ENCODE measurements at places on chromosomes 7 and 10.

DNA sequence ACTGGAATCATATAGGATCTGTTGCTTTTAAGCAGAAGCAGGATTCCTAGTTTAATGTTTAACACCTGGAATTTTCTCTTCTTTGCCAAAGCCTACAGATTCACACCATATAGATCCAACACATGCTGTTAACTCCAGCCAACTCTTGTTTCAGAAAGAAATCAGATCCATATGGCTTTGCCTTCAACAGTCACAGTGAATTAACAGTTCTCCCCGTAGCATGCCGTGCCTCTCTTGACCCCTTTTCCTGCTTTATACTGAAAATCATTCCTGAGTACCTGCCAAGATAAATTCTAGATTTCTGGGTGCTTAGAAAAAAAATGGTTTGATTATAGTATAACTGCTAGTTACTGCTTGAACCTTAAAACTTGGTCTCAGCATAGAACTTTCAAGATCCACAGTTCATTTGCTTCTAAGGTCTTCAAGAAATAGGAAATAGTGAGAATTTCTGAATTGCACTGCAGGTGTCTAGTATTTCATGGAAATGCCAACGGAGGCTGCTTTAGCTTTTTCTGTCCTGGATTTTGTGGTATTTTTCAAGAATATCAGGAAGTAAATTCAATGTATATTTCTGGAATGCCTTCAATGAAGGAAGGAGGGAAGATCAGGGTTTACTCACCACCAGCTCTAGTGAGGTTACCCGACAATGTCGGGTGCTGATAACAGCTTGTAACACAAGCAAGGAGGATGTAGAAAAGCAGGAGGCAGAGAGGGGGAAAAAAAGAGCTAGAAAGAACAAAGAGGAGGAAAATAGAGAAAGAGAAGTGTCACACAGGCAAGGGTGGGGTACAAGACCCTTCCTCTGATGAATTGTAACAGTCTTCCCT lies 6.6 kb downstream of the AASS start:
- DNase-seq, result no peak

- no peak for DNase-seq
Measured at GRCh38 chr7:137396051-137396450, 52.5 kb upstream of the PTN start.

DNA sequence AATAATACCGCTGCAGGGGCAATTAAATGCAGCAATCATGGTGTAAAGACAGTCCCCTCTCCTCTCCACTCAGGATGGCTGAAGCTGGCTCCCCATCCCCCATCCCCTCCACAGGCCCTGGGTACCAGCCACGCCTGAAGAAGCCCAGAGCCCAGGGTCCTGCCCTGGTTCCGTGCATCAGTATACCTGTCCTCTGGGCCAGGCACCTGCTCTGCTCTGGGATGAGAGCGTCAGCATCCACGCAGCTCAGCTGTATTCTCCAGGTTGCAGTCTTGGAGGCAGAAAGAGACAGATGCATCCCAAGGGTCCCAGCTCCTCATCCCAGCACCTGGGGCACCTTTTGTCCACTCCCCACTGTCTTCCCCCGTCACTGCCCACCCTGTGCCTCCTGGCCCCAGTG lies 233.8 kb downstream of the TCERG1L start:
- no peak for DNase-seq

DNA sequence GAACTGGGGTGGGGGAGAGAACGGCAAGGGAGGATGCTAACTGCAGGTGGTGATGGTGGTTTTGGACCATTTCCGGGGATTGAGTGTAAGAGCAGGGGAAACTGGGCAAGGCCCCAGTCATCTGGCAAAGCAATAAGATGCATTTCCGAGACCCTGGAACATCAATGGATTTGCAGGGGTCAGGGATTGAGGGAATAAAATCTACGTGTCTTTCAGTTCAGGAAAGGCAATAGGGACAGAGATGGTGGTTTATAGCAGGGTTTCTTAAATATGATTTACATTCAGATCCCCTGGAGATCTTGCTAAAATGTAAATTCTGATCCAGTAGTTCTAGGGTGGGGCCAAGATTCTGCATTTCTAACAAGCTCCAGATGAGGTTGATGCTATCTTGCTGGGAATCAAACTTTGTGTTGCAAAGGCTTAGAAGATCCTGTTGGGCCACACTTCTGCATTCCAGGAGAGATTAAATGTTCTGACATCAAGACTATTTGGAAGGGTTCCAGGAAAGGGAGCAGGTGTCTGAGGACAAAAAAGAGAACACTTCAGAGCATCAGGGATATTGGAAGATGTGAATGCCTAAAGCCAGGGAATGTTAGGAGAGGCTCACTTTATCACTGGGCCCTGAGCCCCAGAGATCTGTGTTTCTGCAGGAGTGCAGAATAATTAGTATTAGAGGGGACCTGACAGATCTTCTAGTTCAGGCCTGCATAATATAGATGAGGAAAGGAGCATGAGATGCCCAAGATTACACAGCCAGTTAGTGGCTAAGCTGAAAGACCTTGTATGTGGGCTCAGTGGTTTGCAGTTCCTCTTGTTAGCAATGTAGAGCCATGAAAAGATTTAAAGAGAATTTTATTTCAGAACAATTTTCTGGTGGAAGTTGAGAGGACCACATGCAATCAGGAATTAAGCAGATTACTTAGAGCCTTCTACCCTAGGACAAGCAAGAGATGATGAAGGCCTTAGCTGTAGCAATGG lies 32.4 kb downstream of the BLNK start:
- DNase-seq, result no peak

- no peak for DNase-seq
Measured at GRCh38 chr7:151511946-151512345, 7.7 kb downstream of the RHEB start.

DNA sequence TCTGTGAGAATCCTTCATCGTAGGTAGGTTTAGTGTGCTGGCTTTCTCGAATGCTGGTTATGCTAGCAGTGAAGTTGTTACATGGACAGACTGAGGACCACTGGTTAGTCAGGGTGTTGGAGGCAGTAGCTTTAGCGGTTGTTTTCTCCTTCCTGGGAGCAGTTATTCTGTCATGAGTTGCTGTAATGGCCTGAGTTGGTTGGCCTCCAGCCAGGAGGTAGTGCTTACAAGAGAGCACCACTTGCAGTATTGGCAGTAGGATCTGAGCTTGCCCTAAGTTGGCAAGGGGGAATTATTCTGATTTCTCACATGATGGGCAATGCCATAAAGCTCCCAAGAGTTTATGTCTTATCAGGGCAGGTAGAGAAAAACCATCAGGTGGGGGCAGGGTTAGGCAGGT lies 58.0 kb downstream of the IPMK start:
- DNase-seq, result no peak

- DNase-seq, result no peak
Measured at GRCh38 chr10:16770141-16770540, 47.1 kb downstream of the RSU1 start.

- DNase-seq, result no peak
Measured at GRCh38 chr10:4067931-4068561, 283.0 kb upstream of the KLF6 start.

GRCh38 chr10:48609441-48609840 lies 4.6 kb upstream of the ARHGAP22 start:
- DNase-seq, result no peak

GRCh38 chr10:72509206-72509799 lies 116.6 kb downstream of the MICU1 start:
- no peak for DNase-seq

Data from activated T-helper 1 cell treated with anti-CD3 and anti-CD28 coated beads, Interleukin-2, amount 50 U/mL, for 16 hours (primary cell).